Stimulated activated CD4-positive, alpha-beta T cell treated with anti-CD3 and anti-CD28 coated beads, Interleukin-2, amount 100 ng/mL, for 24 hours (primary cell): ENCODE measurements at places on chromosomes 1 and 21.
A peak's percentile ranks its signal among the peaks of the same experiment; 100 is the strongest.

GRCh38 chr1:88742531-88742930 lies 58.5 kb downstream of the PKN2 start:
- DNase-seq, result no peak

DNA sequence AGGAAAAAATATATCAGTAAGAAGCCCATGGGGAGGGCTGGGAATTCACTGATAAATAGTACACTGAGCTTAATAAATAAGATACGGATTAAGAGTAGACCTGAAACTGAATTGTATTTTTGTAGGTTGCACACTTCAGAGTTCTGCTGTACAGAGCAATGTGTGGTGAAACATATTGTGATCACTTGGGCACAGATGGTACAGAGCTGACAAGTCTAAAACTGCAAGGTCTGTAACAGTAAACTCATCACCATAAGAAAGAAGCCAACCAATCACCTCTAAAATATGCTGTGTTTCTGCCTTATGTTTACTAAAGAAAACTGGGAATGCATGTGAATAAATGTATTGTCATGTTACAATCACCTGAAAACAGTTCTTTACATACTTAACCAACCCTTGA lies 360.7 kb downstream of the MRPL39 start:
- no peak for DNase-seq

GRCh38 chr1:50750021-50750619 lies 209.9 kb downstream of the FAF1 start:
- no peak for DNase-seq

DNA sequence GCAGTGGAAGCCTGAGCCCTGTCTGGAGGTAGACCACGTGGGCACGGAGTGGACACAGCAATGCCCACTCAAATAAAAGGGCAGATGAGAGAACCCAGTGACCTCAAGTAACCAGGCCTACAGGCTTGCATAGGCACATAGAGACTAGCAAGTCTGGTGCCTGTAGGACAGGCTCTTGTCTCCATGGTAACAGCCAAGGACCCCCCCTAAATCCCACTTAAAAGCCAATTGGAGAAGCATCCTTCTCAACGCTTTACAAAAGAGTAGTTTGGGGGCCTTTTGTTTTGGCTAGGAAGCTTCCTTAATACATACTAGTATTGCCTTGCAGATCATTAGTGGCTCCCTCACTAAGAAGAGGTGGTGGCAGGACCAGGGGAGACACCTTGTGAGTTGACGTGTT lies 63.9 kb downstream of the VWA5B1 start:
- DNase-seq, result no peak

GRCh38 chr1:240652961-240653409 lies 41.0 kb upstream of the GREM2 start:
- no peak for DNase-seq

DNA sequence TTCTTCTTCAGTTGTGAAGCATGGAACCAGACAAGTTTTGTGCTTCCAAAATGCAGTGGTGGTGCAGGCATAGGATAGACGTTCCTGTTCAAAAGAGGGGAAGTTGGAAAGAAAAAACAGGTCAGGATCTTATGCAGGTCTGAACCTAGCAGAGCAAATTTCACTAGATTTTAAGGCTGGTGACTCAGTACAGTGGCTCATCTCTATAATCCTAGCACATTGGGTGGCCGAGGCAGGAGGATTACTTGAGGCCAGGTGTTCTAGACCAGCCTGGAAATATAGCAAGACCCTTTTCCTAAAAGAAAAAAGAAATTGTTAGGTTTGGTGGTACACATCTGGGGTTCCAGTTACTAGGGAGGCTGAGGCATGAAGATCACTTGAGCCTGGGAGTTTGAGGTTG lies 88.1 kb downstream of the OBSCN start:
- DNase-seq, result no peak

GRCh38 chr1:169160845-169161495 lies 54.5 kb downstream of the ATP1B1 start:
- DNase-seq, result no peak

GRCh38 chr1:231603598-231604275 lies 22.9 kb upstream of the DISC1 start:
- DNase-seq, result peak; percentile 43

DNA sequence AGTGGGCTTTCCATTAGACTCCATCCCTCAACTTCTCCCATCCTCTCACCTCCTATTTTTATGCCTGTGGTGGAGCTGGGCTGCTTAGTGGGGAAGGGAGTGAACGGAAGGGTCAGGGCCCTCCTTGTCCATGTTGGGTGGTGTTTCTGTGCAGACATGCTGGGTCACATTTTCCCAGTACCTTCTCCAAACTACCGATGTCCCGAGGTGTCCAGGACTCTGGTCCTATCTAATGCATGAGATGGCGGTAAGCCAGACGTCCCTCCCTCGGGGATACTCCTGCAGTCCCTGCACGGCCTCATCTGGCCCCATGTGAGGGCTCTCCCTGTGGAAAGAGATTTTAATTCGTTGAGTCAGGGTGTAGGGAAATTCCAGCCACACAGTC lies 61.0 kb downstream of the OBSCN start:
- no peak for DNase-seq

DNA sequence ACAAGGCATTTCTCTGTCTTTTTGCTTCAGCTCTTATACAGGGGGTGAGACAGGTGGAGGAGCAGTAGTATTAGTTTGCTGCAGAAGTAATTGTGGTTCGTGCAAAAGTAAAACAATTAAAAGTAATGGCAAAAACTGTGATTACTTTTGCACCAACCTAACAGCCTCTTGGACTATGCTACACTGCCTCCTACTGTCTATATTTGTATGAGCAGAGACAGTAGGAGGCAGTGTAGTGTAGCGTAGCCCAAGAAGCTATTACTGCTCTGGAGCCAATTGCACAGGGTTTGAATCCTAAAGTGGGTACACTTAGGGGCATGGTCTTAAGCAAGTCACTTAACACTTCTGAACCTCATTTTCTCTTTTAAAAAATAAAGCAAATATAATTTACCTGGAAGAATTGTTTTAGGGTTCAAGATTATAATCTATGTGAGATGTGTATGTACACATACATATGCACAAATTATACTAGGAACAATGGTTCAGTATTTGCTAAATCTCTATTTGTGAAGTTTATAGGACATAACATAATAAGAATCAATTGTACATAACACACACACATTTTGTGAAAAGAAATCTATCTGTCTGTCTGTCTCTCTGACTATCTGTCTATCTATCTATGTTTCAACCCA lies 103.8 kb downstream of the BRINP3 start:
- no peak for DNase-seq

GRCh38 chr1:90650401-90650800 lies 66.7 kb downstream of the BARHL2 start:
- no peak for DNase-seq

- peak; percentile 27 for DNase-seq
These were observed 17.2 kb downstream of the HENMT1 start for GRCh38 chr1:108643492-108644335.

DNA sequence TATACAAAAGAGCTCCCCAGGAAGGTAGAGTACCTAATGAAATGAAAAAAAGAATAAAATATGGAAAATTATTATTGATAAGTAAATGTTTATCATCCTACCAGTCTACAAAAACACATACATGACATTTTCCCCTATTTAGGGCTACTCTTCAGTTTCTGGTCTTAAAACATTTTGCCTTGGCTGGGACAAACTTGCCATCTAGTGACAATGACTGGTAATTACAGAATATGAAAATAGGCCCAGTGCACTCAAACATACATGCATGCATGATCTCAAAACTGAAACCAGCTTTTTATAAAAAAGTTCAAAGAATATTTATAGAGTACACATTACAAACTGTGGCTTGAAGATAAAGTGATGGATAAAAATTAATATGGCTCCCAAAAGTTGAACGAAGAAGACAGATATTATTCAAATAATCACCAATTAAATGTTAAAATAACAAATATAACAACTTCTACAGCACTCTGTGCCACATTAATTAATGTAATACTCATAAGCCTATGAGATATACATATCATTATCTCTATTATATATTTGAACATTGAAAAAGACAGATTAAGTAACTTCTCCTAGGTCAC lies 10.5 kb upstream of the RNPC3 start:
- no peak for DNase-seq

DNA sequence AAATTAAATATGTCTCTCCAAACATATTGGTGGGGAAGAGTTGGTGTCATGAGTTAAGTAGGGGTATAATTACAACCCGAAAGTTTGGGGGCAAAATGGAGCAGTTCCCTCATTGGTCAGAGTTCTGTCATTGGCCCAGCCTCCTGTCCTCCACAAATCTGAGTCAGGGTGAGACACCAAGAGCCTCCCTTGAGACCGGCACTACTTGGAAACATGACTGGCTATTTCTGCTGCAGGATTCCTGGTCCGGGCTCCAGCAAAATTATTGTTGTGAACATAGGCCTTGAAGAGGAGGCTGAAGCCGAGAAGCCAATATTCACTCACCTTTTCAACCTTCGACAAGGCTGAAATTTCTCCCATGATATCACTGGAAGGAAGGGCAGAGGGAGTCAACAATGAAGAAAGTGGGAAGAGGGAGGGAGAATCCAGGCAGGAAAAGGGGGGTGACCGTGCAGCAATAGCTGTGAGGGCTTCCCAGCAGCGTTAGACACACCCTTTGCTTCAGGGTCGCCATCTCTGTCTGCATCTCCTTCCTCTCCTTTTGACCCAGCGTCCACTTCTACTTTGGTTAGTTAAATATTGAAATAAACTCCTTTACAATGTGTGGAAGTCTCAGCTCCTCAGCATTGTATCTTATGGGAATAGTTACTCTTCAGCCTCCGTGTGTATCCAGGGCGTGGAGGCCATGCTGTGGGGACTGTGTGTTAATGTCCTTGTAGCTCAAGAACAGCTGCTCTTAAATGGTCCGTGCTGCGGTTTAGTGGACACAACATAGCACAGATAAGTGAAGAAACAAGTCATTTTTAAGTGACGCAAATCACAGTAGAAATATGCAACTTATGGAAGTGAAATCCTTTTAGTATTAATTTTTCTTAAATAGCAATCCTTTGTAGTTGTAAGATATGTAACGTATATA lies 307.4 kb downstream of the DISC1 start:
- no peak for DNase-seq

DNA sequence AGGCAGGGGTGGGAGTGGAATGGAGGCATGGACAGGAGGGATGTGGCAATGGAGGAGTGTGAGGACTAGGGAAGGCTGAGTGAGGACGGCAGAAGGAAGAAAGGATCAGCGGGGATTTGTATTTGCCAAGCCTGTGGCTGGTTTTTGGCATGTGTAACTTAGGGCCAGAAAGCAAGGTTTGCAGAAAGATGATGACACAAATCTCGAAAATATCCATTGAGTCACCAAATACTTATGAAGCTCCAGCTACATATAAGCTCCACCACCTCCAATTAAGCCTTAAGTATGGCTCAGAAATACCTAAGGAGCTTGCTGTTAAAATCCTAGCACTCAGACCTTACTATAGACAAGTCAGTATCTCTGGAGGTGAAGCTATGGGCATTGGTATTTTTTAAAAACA lies 90.1 kb downstream of the OMA1 start:
- no peak for DNase-seq

DNA sequence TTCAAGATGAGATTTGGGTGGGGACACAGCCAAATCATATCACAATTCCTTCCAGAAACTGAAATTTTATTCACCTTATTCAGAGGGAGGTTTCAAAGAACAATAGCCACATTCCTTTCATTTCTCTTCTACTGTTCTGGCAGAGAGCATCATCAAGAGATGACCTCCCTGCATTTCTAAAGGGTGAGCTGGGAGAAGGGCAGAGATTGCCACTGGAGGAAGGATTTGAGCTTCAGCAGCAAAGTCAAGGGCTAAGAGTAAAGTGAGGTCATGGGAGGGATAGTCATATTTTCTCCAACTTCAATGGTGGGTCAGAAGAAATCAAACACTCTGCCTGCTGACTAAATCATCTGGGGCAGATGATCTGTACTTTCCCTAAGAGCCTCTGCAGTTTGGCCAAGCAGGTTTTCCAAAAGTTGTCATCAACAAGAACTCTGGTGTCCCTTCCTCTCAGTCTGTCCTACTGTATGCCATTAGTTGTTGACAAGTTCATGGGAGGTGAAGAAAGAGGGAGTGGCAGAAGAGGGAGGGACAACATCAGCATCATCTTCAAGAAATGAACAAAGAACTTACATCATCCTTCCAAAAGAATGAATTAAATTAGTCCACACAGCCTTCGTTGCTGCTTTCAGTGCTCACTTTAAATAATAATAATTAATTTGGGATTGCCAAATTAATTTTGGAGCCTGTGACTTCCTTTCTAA lies 298.3 kb downstream of the ASTN1 start:
- no peak for DNase-seq

- no peak for DNase-seq
These were observed 30.0 kb upstream of the UBE2U start for GRCh38 chr1:64173336-64173940.

- DNase-seq, result no peak
These were observed 9.0 kb downstream of the TRAF5 start for GRCh38 chr1:211335522-211336157.

DNA sequence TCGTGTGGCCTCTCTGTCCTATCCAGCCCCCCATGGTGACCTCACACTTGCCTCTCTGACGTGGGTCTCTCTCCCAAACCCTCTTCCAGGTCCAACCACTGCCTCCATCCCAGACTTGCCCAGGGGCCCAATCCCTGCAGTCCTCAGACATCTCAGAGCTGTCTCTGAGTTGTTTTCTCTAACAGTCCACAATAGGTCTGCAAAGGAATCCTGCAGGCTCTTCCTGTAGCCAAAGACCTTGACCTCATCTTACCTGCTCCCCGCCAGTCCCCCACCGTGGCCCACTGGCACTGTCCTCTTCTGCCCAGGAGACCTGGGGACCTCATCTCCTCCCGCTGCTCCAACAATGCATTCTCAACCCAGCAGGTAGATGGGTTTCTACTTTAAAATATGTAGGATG lies 10.0 kb downstream of the RNF187 start:
- no peak for DNase-seq

DNA sequence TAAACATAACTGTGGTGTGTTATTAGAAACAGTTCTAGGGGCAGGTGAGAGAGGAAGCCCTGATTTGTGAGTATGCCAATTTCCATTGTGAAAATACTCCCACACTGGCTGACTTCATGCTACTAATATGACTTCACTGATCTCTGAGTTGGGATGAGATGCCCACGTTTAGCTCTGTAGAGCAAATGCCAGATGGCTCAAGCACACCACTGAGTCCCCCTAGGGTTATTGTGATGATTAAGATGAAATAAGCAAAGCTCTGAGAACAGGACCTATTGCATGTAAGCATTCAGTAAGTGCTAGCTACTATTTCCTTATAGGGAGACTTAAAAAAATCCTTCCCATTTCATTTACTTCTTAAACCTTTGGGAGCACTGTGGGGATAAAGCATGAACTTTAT lies 117.6 kb downstream of the CENPF start:
- DNase-seq, result no peak
